ENCODE measurements at places on chromosomes 2 and 18.
A peak's percentile ranks its signal among the peaks of the same experiment; 100 is the strongest.

- no peak for DNase-seq
Measured at GRCh38 chr2:126864861-126865260, 33.8 kb upstream of the TEX51 start.

- no peak for DNase-seq
Measured at GRCh38 chr2:173051463-173052215, 24.0 kb upstream of the MAP3K20 start.

DNA sequence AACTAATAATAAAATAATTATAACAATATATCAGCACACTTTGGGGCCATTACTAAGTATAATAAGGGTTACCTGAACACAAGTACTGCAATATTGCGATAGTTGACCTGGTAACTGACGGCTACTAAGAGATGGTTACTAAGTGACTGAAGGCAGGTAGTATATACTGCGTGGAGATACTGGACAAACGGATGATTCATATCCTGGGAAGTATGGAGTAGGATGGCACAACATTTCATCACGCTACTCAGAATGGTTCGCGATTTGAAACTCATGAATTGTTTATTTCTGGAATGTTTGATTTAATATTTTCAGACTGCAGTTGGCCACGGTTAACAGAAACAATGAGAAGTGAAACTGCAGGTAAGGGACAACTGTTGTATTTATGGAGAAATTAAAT, 39.5 kb upstream of the FLACC1 start:
- no peak for DNase-seq

- no peak for DNase-seq
Measured at GRCh38 chr2:225022188-225022587, 20.1 kb downstream of the DOCK10 start.

DNA sequence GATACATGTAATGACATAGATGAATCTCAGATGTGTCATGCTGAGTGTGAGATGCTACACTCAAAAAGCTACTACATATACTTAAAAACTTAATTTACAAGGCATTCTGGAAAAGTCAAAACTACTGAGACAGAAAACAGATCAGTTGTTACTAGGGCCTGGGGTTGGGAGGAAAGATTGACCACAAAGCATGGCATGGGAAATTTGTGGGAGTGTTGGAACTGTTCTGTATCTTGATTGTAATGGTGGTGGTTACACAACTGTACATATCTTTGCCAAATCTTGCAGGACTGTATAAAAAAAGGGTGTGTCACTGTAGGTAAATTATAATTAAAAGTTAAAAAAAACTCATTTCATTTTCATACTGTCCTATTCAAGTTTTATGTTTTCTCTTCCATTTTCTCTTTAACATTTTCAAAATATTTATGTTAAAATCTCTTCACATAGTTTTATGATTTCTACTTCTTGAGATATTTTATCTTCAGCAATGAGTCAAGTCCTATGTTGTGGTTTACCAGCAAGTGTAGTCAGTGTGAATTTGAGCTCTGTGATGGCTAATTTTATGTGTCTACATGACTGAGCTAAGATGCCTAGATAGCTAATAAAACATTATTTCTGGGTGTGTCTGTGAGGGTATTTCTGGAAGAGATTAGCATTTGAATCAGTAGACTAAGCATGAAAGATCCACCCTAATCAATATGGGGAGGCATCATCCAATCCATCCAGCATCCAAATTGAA, 58.6 kb upstream of the VRK2 start:
- DNase-seq: no peak

DNA sequence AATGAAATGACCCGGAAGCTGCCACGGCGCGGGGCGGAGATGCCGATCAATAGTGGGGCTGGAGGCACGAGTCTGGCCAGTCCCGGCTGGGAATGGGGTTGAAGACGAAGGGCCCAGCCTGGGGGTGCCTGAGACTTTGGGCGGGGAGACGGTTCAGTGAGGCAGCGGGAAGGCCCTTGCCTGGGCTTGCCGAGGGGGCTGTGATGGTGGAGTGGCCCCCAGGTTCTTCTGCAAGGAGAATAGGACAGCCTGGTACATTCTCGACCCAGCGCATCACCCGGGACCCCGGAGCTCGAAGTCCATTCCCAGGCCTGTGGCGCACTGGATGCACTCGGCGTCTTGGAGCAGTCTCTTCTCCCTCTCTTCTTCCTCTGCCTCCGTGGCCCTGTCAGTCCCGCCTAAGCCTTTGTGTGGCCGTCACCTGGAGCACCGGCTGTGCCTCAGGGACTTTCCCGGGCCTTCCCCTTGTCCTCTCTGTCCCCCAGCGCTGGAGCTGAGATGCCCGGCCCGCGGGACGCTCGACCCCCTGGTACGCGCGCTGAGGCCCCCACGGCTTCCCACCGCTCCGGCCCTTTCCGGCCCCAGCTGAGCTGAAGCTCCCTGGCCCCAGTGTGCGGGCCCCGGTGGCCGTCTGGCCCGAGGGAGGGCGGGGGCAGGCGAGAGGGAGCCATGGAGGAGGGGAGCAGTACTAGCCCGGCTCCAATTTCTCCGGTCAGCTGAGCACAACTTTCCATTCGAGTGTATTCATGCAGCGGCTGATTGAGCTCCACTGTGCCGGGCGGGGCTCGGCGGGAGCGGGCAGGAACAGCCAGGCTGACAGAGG, 8.0 kb downstream of the SIX3 start:
- DNase-seq: no peak

DNA sequence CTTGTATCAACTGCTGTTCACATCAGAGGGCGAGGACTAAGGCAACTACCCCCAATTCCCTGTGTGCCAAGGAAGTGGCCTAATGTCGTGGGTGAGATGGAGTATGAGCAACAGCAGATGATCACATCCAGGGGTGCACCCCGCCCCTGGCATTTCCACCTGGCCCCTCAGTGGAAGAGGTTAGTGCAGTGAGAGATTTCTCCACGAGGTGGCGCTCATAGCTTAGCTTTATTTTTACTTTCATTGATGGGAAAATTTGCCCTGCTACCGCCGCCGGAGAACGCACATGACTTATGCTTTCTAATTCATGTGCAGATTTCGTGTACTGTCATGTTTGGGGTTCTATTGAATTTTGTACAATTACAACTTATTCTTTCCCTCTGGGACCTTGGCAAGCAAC, 470.6 kb upstream of the MEX3C start:
- no peak for DNase-seq

DNA sequence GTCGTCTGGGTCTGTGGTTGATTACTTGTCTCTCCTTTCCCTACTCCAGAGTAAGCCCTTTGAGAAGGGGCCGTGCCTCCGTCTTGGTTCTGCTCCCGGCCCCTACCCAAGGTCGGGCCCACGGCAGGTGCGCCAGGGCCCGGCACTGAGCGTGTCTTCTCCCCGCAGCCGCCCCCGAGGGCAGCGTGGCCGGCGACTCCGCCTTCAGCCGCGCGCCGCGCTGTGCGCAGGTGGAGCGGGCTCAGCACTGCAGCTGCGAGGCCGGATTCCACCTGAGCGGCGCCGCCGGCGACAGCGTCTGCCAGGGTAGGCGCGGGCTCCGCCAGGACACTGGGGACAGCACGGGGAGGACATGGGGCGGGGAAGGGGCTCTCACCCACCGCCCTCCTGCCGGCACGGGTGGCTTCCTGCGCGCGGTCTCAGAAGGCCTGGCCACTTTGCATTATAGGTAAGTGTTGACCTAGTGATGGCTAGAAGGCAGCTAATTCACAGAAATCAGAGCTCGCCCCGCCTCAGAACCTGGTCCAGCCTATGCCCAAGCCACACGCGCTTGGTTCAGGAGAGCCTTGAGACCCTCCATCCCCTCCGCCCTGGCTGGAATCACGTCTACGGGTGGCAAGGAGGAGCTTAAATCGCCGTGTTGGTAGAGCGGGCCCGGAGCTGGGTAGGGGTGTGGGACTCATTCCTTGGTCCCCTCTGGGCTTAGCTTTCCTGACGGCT, 43.5 kb downstream of the FBLN7 start:
- peak; percentile 43 for DNase-seq

DNA sequence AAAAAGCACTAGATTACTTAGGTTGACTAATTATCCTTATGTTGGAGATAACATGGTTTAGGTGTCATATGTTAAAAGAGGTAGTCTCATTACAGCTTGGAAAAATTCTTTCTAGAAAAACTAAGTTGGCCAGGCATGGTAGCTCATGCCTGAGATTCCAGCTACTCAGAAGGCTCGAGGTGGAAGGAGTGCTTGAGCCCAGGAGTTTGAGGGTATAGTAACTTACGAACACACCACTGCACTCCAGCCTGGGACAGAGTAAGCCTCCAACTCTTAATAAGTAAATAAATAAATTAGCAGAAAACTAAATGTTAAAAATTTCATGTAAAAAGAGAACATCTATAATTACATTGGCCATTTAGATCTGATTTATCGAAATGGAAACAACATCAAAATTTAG, 177.2 kb downstream of the NR4A2 start:
- no peak for DNase-seq

GRCh38 chr2:69311024-69311416, 76.0 kb downstream of the GFPT1 start:
- no peak for DNase-seq

DNA sequence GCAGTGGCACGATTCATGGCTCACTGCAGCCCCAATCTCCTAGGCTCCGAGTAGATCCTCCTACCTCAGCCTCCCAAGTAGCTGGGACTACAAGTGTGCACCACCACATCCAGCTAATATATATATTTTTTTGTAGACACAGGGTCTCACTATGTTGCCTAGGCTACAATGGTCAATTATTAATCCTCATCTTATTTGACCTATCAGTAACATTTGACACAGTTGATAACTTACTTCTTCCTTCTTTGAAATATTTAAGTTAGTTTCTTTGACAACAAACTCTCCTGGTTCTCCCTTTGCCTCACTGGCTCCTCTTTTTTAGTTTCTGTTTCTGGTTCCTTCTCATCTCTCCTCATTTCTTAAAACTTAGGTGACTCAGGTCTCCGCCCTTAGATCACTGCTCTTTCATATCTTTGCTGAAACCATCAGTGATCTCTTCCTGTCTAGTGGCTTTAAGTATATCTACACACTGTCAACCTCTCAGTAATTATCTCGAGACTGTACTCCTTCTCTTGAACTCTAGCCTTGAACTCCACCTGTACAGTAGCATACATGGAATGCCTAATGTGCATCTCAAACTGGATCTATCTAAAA, 11.5 kb downstream of the PGAP1 start:
- peak; percentile 3 for DNase-seq

- no peak for DNase-seq
Measured at GRCh38 chr2:105592288-105592687, 152.4 kb upstream of the NCK2 start.

GRCh38 chr2:51448911-51449310, 417.0 kb upstream of the NRXN1 start:
- DNase-seq: no peak

- no peak for DNase-seq
Measured at GRCh38 chr2:150732491-150732890, 245.0 kb upstream of the RND3 start.

Data from activated CD4-positive, CD25-positive, alpha-beta regulatory T cell (primary cell).